ENCODE measurements at places on chromosomes 3 and 15.

DNA sequence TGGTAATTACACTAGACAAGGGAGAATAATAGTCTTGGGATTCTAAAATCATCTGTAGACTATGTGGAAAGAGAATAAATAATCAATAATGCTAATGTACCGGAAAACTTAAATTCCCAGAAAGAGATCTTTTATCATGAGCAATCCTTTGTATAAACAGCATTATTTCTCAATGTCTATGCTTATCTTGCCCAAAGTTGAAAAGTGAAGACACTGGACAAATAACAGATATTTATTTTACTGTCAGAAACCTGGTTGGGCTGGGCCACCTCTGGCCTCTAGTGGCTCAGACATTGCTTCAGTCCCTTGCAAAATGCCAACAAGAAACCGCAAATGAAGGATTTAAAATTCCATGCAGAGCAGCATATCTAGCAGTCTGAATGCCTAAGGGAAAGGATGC lies 409.9 kb downstream of the FHIT start:
- no peak for DNase-seq

- no peak for DNase-seq
Observed at GRCh38 chr3:40780925-40781406, 256.2 kb downstream of the ZNF621 start.

- DNase-seq: peak; percentile 25
Observed at GRCh38 chr3:157029365-157029790, 130.6 kb downstream of the CCNL1 start.

DNA sequence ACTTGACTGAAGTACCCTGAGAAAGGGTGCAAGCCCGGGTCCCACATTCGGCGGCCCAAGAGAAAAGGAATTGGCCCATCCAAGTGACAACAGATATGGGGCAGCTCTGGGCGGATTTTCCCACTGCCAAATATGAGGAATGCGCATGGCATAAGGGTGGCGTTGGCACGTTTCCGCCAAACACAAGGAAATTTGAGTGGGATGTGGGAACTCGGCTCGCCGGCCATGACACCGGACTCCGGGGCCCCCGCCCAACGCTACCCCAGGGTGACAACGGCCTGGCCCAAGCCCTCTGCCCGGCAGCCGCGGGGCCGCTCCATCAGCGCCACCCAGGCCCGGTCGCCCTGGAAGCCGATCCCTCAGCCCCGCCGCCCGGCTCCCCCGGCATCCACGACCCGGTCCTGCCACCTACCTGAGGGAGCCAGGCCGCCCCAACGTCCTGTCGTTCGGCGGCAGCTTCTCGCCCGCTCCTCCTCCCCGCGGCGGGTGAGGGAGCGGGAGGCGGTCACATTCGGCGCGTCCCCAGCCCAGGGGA lies 449 bp downstream of the RAF1 start:
- DNase-seq: no peak

DNA sequence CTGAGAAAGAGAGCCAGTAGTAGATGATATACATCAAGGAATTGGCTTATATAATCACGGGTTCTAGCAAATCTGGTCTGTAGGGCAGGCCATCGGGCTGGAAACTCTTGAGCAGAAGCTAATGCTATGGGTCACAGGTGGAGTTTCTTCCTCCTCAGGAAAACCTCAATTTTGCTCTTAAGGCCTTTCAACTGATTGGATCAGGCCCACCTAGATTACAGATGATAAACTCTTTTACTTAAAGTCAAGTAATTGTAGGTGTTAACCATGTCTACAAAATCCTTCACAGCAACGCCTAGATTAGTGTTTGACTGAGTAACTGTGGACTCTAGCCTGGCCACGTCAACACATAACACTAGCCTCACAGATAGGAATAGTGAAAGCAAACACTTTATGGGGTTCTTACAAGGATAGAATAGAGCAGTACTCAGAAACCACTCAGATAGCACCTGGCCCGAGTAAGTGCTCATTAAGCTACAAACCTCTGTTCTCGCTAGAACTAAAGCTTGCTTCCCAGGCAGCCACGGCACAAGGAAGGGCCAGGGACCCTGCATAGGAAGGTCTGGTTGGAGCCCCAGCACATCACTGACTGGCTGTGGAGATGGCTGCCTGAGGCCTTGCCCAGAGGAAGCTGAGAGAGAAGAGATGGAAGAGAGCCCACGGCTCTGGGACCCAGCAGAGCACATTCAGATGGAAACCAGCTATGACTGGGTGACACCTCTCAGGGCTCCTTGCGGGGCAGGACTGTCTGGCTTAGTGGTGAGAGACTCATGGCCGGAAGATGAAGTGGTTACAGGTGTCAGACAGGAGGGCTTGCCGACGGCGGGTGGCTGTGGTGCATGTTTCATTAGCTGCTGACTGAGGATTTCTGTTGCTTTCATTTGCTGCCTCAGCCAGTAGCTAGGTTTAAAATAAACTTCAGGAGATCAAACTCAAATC lies 202.5 kb upstream of the TLE3 start:
- peak; percentile 78 for DNase-seq

DNA sequence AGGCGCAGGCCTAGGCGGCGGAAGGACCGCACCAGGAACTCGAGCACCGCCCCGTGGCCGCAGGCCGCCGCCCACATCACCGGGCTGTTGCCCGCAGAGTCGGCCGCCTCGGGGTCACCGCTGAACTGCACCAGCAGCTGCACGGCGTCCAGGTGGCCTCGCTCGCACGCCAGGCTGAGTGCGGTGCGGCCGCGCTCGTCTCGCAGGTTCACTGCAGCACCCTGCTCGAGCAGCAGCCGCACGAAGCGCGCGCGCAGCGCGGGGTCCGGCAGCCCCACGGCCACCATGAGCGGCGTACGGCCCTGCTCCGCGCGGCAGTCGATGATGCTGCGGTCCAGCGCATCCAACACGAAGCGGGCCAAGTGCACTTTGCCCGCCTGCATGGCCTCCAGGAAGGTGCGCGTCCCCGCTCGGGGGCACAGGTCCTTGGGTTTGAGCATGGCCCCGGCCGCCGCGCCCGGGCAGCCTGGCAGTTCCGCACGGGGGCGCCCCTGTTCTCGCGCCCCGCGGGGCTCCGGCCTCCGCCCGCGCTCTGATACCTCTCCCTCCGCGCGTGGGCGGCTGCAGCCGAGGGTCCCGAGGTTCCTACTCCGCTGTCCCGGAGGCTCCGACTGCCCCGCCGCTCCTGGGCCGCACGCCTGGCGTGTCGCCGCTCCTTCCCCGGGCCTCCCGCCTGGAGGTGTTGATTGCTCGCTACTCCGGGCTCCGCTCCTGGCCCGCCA lies 556 bp downstream of the ANKRD63 start:
- peak; percentile 63 for DNase-seq

- no peak for DNase-seq
Observed at GRCh38 chr3:161265916-161266571, 44.9 kb downstream of the NMD3 start.

- DNase-seq: no peak
Observed at GRCh38 chr3:21750831-21751391, at the start of gene ZNF385D. TSS of gene ZNF385D (minus strand) at chr3:21751210. CDS start at chr3:21750916, 294 bp downstream.

DNA sequence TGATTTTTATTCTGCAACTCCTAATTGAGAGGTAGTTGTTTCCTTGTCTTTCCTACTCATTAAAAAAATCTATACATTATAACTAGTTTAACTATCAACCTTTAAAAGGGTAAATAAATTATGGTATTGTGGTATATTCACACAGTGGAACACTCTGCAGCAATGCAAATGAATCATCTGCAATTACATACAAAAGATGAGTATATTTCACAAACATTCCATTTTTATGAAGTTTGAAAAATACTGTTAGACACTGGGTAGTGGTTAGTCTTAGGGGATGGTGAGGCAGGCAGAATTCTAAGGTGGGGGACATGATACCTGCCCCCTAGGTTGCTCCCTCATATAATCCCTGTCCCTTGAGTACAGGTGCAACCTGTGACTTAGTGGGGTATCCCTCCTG lies 44.0 kb upstream of the MAGI1 start:
- no peak for DNase-seq

- DNase-seq: peak; percentile 91
Observed at GRCh38 chr3:52685285-52685708, 416 bp downstream of the PBRM1 start.

GRCh38 chr15:57158589-57158988 lies 217.7 kb upstream of the CGNL1 start:
- DNase-seq: no peak

DNA sequence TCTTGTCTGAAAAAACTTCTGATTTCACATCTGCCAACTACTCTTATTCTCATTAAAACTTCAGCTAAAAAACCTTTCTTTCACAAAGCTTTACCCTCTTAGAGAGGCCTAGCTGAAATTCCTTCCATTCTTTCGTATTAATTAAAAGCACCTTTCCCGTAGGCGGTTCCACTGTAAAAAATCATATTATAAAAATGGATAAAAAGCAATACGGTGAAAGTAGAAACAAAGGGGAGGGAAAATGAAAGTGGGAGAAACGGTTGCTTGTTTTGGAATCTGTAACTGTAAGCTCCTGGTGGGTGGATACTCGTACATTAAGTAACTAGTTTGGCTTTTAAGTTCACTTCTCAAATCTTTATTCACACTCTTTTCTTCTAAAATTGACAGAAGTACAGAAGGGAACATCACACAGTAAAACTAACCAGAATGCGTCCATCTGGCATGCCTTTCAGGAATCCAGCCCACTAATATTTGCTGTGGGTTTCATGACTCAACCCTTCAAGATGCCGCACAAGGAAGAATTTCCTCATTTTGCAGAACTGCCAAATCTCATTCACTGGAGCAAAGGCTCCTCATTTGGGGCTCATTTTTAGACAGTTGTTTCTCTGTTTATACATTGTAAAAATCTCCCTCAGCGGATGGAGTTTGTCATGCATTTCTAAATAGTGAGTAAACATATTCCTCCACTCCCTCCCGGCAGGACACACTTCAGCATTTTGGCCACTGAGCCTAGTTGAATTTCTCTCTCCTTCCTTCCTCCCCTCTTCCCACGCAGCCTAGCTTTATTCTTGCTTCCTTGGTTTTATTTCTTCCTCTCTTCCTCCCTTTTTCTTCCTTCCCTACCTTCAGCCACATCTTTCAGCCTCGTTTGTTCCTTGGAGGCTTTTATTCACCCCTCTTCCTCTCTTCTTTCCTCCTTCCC lies 419.5 kb upstream of the NAALADL2 start:
- no peak for DNase-seq

DNA sequence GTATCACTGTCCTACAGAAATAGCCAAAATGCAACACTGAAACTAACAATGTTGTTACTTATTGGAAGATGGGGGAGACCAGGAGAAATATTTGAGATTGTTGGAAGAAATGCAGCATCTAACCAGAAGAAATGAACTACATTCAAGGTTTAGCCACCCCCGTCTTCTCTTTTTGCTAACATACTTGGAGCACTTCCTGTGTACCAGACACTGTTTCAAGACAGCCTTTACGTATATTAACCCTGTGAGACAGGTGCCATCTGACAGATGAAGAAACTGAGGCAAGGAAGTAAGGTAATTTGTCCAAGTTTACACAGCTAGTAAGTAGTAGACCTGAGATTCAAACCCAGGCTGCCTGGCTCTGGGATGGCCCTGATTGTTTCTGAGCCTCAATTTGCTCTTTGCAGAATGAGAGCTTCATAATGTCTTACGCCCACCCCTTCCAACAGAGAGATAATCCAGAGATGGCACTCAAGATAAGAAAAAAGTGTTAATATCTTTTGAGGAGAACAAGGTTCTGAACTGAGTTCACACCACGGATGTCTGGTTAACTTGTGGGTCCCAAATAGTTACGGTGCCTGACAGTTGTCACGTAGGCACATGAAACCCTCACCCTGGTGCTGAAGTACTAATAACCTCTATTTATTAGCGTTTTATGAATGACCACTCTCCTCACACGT lies 26.1 kb downstream of the RASGRP1 start:
- no peak for DNase-seq

GRCh38 chr15:48674876-48675275 lies 29.4 kb upstream of the FBN1 start:
- no peak for DNase-seq

GRCh38 chr3:45795509-45795881 lies 841 bp downstream of the SLC6A20 start:
- DNase-seq: no peak

GRCh38 chr15:81940467-81941451 lies 105.1 kb downstream of the MEX3B start:
- DNase-seq: no peak

- DNase-seq: no peak
Observed at GRCh38 chr3:81545572-81545971, 215.9 kb downstream of the GBE1 start.

GRCh38 chr15:85407421-85408269 lies 27.2 kb downstream of the AKAP13 start:
- no peak for DNase-seq

DNA sequence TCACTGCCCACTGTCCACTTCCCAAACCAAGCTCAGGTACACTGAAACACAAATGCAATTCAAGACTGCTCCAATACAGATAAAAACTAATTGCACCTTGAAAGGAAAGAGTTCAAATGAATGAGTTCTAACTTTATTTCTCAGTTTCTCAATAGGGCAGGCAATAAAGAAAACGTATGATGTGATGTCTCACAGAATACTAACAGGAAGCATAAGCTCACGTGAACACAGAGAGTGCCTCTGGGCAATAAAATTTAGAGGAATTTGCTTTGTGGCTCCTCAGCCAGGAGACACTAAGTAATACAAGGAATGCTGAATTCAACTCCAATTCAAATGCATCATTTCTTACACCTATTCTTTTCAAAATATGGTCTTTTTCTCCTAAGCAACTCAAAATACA lies 82.3 kb upstream of the OCA2 start:
- no peak for DNase-seq

DNA sequence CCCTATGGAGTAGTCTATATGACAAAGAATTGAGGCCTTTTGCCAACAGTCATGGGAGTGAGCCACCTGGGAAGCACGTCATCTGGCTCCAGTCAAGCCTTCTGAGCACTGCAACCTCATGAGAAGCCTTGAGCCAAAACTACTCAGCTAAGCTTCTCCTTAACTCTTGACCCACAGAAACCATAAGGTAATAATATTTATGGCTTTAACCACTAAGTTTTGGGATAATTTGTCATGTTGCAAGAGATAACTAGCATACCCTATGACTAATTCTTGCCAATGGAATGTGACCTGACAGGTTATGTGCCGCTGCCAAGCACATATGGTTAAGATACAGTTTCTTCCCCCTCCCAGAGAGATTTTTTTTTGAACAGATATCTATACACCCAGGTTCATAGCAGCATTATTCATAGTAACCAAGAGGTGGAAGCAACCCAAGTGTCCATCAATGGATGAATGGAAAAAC lies 11.8 kb upstream of the SLC6A11 start:
- DNase-seq: no peak

DNA sequence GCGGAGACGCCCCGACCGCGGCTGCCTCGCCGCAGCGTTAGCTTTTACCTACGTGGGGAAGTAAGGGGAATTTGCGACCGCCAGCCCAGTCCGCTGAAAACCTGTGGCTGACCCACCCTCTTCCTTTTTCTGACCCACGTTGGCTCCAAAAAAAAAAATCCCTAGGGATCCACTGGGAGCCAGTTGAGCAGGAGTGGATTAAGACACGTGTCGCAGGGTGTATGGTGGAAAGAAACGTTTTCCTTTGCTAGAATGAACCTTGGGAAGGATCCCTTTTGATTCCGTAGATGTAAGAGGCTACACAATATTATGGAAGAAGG lies 575 bp upstream of the PCYT1A start:
- no peak for DNase-seq

- DNase-seq: no peak
Observed at GRCh38 chr3:190008432-190008831, 112.3 kb downstream of the P3H2 start.

GRCh38 chr3:18747383-18747782 lies 322.2 kb upstream of the SATB1 start:
- no peak for DNase-seq

All from GM06990 (cell line).